ENCODE measurements at places on chromosomes 12 and 14.
A peak's percentile ranks its signal among the peaks of the same experiment; 100 is the strongest.

DNA sequence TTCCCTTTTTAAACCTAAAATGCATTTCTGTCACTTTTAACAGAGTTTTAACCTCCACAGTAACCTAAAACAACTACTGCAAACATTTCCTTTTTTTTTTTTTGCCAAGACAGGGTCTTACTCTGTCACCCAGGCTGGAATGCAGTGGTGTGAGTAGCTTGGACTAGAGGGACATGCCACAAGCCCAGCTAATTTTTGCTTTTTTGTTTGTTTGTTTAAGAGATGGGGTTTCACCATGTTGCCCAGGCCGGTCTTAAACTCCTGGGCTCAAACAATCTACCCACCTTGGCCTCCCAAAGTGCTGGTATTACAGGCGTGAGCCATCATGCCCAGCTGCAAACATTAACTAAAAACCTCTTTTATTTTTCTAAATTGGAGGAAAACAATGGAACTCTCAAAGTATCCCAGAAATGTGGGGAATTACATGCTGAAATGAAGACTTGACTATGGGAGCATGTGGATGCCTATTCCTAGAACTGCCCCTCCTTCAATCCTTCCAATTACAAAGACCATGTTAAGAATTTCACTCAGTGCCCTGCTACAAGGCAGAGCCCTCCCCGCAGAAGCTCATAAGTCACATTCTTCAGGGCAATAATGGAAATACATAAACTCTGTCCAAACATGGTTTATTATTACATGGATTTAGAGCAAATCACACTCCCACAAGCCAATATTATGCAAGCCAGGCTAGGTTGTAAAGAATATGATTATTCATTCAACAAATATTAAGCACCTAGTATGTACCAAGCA lies 66.9 kb downstream of the C12orf56 start:
- no peak for DNase-seq

- no peak for DNase-seq
Measured at GRCh38 chr12:92363295-92364146, 217.9 kb upstream of the BTG1 start.

GRCh38 chr12:94982456-94982855 lies 21.0 kb downstream of the NDUFA12 start:
- DNase-seq = no peak

- DNase-seq = peak; percentile 70
Measured at GRCh38 chr14:56244138-56244789, 126.1 kb downstream of the PELI2 start.

- DNase-seq = no peak
Measured at GRCh38 chr12:29682088-29682487, 101.7 kb downstream of the TMTC1 start.

DNA sequence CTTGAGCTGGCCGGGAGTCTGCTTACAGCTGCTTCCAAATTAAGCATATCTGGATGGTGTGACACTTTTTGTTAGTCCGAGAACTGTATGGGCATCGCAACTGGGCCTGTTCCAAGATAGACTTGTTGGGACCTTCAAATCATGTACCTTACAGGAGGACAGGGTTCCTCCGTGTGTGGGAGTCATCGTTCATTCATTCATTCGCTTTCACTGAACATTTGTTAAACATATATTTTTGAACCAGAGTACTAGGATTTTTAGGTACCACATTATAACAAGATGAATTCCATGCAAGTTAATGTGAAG lies 387 bp upstream of the IPO8 start:
- no peak for DNase-seq

- DNase-seq = no peak
Measured at GRCh38 chr12:39622306-39622705, 2.7 kb upstream of the ABCD2 start.

DNA sequence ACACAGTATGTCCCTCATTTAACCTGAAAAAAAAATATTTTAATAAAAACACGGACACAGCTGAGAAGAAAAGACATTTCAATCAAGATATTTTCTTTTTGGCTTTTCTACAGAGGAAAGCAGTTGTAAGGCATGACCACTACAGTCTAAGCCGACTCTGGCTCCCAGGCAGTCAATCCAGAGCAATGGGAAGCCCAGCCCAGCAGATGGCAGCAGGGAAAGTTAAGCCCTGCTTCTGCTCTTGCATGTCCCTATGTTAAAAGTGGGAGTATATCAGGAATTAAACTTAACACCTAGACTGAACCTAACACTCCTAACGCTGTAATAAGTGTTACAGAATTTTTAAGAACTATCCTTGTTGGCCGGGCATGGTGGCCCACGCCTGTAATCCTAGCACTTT lies 19.5 kb upstream of the HAL start:
- DNase-seq = no peak

DNA sequence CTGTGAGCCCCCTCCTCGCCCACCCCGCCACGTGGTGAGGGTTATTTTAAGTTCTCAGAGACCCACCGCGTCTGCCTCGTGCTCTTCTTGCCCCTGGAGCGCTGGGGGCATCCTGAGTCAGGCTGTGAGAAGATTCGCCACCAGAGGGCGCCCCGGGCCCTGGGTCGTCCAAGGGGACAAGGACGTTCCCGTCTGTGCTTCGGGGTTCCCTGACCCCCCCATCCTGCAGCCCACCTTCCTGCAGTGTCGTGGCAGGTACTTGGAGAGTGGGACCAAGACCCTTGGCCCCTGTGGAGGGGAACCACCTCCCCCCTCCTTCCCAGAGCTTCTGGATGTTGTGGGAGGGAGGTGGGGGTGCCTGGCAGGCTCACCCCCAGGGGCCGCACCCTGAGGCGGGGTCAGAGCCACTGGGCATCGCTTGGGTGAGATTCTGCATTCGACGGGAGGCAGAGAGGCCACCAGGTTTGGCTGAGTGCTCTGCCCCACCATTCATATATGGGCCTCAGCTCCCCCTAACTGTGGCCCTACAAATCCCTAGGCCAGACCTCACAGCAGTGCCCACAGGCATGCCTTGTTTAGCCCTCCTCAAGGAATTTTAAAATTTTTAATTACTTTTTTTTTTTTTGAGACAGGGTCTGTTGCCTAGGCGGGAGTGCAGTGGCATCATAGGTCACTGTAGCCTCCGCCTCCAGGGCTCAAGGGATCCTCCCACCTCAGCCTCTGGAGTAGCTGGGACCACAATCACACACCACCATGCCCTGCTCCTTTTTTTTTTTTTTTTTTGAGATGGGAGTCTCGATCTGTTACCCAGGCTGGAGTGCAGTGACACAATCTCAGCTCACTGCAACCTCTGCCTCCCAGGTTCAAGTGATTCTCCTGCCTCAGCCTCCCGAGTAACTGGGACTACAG lies 17.0 kb downstream of the RHOF start:
- DNase-seq = no peak

- DNase-seq = no peak
Measured at GRCh38 chr12:117466677-117467362, 105.4 kb upstream of the NOS1 start.

GRCh38 chr12:104740668-104741067 lies 217.4 kb downstream of the SLC41A2 start:
- no peak for DNase-seq

GRCh38 chr12:128978067-128978466 lies 124.8 kb downstream of the GLT1D1 start:
- DNase-seq = no peak

GRCh38 chr12:76590131-76590530 lies 30.6 kb upstream of the OSBPL8 start:
- no peak for DNase-seq

GRCh38 chr12:67419810-67420209 lies 150.7 kb downstream of the CAND1 start:
- no peak for DNase-seq

GRCh38 chr12:9340422-9341259 lies 132.4 kb upstream of the PZP start:
- no peak for DNase-seq

Measured in AG09319 (cell line).